Bronchial epithelial cell (primary cell): ENCODE measurements at places on chromosomes 1 and 21. TPM values are rescaled to one million over a fixed set of nuclear protein-coding genes. Genes with fewer than 3 reads are reported as not detected.

ELAVL4 gene
- not detected in 2 replicates for total RNA-seq

GRHL3 gene
- total RNA-seq = 20.5 and 49.8 TPM in 2 replicates

TSPEAR gene
- total RNA-seq = not detected in 2 replicates

AMIGO1 gene
- total RNA-seq = 0.13 and 0.26 TPM in 2 replicates

RHEX gene
- not detected in 2 replicates for total RNA-seq

HMCN1 gene
- 1.1 and 1.9 TPM in 2 replicates for total RNA-seq

ZNF593OS gene
- not detected in 2 replicates for total RNA-seq

OR2L13 gene
- not detected in 2 replicates for total RNA-seq

ATP1B1 gene
- total RNA-seq = 49.0 and 79.4 TPM in 2 replicates

E2F2 gene
- total RNA-seq = under 0.01 and 0.38 TPM in 2 replicates

RAB3B gene
- 2.2 and 3.4 TPM in 2 replicates for total RNA-seq

SYT11 gene
- total RNA-seq = 0.26 and 0.77 TPM in 2 replicates

HOOK1 gene
- 10.3 and 14.6 TPM in 2 replicates for total RNA-seq

MYBPH gene
- total RNA-seq = not detected in 2 replicates
